Mesothelial cell of epicardium (in vitro differentiated cells): ENCODE measurements at places on chromosomes 11 and 22. TPM values are rescaled to one million over a fixed set of nuclear protein-coding genes. Genes with fewer than 3 reads are reported as not detected.
A peak's percentile ranks its signal among the peaks of the same experiment; 100 is the strongest.

DNA sequence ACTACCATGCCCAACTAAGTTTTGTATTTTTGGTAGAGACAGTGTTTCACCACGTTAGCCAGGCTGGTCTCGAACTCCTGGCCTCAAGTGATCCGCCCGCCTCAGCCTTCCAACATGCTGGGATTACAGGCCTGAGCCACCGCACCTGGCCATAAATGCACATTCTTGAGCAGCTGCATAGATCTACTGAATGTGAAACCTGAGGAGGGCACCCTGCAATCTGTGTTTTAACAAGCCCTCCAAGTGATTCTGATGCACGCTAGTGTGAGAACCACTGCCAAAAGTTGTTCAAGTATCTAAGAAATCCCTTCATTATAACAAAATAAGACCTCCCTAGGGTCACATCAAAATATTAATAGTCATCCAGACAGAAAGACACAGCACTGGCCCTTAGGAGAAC, 89.3 kb downstream of the RDX start:
- no peak for DNase-seq
- no peak overlapping the region for H3K4me3 ChIP-seq
- no peak overlapping the region for H3K27ac ChIP-seq
- no peaks in the 10 kb centered on the region for H3K27me3 ChIP-seq
- H3K4me1 ChIP-seq = peaks cover 5% of the 10 kb centered on the region

GRCh38 chr11:122186439-122187080, 70.5 kb upstream of the BLID start:
- H3K27ac ChIP-seq = no peak overlapping the region
- H3K36me3 ChIP-seq = peaks cover 5% of the 10 kb centered on the region
- no peak for DNase-seq

- no peak for DNase-seq
- no peak overlapping the region for H3K27ac ChIP-seq
- peaks cover 11% of the 10 kb centered on the region for H3K4me1 ChIP-seq
- H3K4me3 ChIP-seq = no peak overlapping the region
Observed at GRCh38 chr11:126485021-126485792, 129.7 kb downstream of the ST3GAL4 start.

GRCh38 chr11:46672381-46672839, 28.0 kb downstream of the ARHGAP1 start:
- peaks cover 34% of the 10 kb centered on the region for H3K36me3 ChIP-seq
- H3K4me3 ChIP-seq = no peak overlapping the region
- H3K27ac ChIP-seq = no peak overlapping the region
- H3K4me1 ChIP-seq = peaks cover 25% of the 10 kb centered on the region
- no peak for DNase-seq
- H3K27me3 ChIP-seq = no peaks in the 10 kb centered on the region

- no peak for DNase-seq
- H3K27me3 ChIP-seq = peaks cover 26% of the 10 kb centered on the region
- peaks cover 9% of the 10 kb centered on the region for H3K4me1 ChIP-seq
- H3K4me3 ChIP-seq = no peak overlapping the region
Observed at GRCh38 chr22:50694766-50695420, 22.3 kb downstream of the SHANK3 start.

DNA sequence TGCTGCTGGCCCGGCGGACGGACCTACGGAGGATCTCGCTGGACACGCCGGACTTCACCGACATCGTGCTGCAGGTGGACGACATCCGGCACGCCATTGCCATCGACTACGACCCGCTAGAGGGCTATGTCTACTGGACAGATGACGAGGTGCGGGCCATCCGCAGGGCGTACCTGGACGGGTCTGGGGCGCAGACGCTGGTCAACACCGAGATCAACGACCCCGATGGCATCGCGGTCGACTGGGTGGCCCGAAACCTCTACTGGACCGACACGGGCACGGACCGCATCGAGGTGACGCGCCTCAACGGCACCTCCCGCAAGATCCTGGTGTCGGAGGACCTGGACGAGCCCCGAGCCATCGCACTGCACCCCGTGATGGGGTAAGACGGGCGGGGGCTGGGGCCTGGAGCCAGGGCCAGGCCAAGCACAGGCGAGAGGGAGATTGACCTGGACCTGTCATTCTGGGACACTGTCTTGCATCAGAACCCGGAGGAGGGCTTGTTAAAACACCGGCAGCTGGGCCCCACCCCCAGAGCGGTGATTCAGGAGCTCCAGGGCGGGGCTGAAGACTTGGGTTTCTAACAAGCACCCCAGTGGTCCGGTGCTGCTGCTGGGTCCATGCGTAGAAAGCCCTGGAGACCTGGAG, 74.1 kb downstream of the LRP5 start:
- H3K4me3 ChIP-seq = no peak overlapping the region
- DNase-seq = no peak
- peaks cover 7% of the 10 kb centered on the region for H3K36me3 ChIP-seq
- H3K27ac ChIP-seq = no peak overlapping the region

GRCh38 chr11:30546334-30546733, 39.8 kb downstream of the MPPED2 start:
- H3K27ac ChIP-seq = no peak overlapping the region
- H3K27me3 ChIP-seq = no peaks in the 10 kb centered on the region
- DNase-seq = no peak
- H3K36me3 ChIP-seq = peaks cover 11% of the 10 kb centered on the region
- peaks cover 24% of the 10 kb centered on the region for H3K4me1 ChIP-seq

- no peak overlapping the region for H3K27ac ChIP-seq
- no peaks in the 10 kb centered on the region for H3K4me1 ChIP-seq
- no peak for DNase-seq
- H3K36me3 ChIP-seq = no peaks in the 10 kb centered on the region
- no peak overlapping the region for H3K4me3 ChIP-seq
- H3K27me3 ChIP-seq = no peaks in the 10 kb centered on the region
Observed at GRCh38 chr22:25146906-25147641, 52.6 kb upstream of the CRYBB3 start.

DNA sequence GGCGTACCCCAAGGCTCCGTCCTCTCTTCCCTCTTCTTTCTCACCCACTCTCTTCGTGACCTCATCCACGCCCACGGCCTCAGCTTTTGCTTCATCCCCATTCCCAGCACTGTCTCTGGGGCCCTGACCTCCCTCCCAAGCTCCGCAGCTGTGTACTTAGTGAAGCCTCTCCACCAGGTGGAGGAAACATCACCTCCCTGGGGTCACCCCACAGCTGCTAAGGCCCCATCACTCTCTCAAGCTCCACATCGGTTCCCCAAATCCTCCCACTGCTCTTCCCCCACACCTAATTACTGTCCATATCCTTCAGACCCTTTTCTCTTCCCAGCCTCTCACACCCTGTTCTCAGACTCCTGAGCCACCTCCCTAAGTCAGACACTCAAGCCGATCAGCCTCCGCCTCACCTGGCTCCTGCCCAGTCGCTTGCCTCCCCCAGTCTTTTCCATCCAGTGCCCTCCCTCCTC, 7.9 kb upstream of the SYT7 start:
- peaks cover 30% of the 10 kb centered on the region for H3K4me1 ChIP-seq
- H3K27ac ChIP-seq = no peak overlapping the region
- H3K27me3 ChIP-seq = peaks cover 27% of the 10 kb centered on the region
- H3K36me3 ChIP-seq = no peaks in the 10 kb centered on the region

- no peak overlapping the region for H3K4me3 ChIP-seq
- H3K27me3 ChIP-seq = peaks cover 21% of the 10 kb centered on the region
- no peak overlapping the region for H3K27ac ChIP-seq
- no peaks in the 10 kb centered on the region for H3K36me3 ChIP-seq
Observed at GRCh38 chr22:35024364-35024692, 41.6 kb upstream of the ISX start.

- peak; percentile 70 for DNase-seq
- no peaks in the 10 kb centered on the region for H3K36me3 ChIP-seq
- H3K4me3 ChIP-seq = peak within 1 kb of the TSS; percentile 69
Observed at GRCh38 chr11:119316729-119317591, at the start of gene MCAM. MCAM (minus strand) TSS chr11:119317130; CDS start chr11:119317101, 29 bp downstream.

GRCh38 chr11:64071849-64072248, 36.1 kb downstream of the FLRT1 start:
- H3K36me3 ChIP-seq = no peaks in the 10 kb centered on the region
- no peak overlapping the region for H3K27ac ChIP-seq
- DNase-seq = no peak
- no peaks in the 10 kb centered on the region for H3K27me3 ChIP-seq

GRCh38 chr11:113715273-113715672, 9.2 kb upstream of the TMPRSS5 start:
- H3K36me3 ChIP-seq = peaks cover 36% of the 10 kb centered on the region
- no peaks in the 10 kb centered on the region for H3K27me3 ChIP-seq
- H3K4me3 ChIP-seq = no peak overlapping the region
- no peaks in the 10 kb centered on the region for H3K4me1 ChIP-seq

DNA sequence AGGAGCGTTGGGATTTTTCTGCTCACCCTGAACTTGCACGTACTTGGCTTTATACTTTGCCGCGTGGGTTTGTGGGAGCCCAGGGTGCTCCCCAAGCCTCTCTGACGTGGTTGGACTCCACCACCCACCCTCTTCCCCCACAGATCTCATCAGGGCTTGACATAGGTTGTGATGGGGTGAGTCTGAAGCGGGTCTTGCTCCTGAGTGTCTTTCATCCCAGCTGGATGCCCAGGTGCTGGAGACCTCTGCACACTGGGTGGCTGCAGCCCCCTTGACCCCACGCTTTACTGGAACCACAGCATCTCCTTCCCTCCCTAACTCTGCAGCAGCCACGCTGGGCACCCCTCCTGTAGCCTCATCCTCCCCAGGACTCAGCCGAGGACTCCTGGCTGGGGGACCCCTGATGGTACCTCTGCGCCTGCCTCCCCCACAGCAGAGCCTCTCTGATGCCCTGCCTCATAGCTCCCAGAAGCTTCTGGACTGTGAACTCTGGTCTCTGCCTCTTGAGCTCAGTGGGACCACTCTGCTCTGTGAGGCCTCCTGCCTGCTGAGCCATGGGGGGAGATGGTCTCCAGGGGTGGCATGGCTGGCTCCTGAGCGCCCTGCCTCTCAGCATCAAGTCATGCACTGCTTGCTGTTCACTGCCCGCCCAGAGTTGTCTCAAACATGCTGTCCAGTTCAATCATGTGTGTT, 45.2 kb downstream of the MYEOV start:
- H3K4me3 ChIP-seq = no peak overlapping the region
- no peak overlapping the region for H3K27ac ChIP-seq
- peak; percentile 29 for DNase-seq
- no peaks in the 10 kb centered on the region for H3K4me1 ChIP-seq

DNA sequence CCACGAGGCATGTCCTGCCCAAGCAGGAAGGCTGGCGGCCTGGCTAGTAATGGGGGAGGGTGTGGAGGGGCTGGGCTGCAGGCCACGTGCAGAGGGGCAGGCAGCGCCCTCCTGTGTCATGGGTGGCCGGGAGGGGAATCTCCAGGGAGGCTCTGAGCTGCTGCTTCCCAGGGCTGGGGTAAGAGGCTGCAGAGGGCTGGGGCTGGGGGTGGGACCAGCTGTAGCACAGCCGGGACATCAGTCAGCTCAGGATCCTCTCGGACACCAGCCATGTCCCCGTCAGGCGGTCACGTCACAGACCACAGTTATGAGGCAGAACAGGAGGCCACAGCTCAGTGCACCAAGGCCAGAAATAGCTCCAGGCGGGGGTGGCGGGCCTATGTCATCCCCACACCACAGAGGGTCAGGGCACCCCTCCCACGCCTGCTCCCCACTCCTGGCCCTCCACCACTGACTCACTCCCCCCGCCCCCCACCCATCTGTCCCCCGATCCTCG, 21.1 kb downstream of the RTN4R start:
- no peaks in the 10 kb centered on the region for H3K36me3 ChIP-seq
- peaks cover 31% of the 10 kb centered on the region for H3K4me1 ChIP-seq
- no peak overlapping the region for H3K27ac ChIP-seq

GRCh38 chr11:27041141-27041899, 705 bp downstream of the BBOX1 start:
- no peak overlapping the region for H3K27ac ChIP-seq
- peaks cover 16% of the 10 kb centered on the region for H3K36me3 ChIP-seq
- H3K27me3 ChIP-seq = no peaks in the 10 kb centered on the region
- H3K4me3 ChIP-seq = no peak overlapping the region
- no peak for DNase-seq

Gene IFITM2
- total RNA-seq = 208 to 224 TPM (median 210 TPM) in 3 replicates

Gene C22orf42
- not detected in 3 replicates for total RNA-seq

Gene ASCC2
- 53.4 to 58.2 TPM (median 57.1 TPM) in 3 replicates for total RNA-seq

Gene NECTIN1
- 45.3 to 46.8 TPM (median 45.5 TPM) in 3 replicates for total RNA-seq

Gene SMCO4
- 6.8 to 8.4 TPM (median 6.8 TPM) in 3 replicates for total RNA-seq

Gene OR5D16
- total RNA-seq = not detected in 3 replicates

Gene PGA4
- total RNA-seq = not detected in 3 replicates
